ENCODE measurements at places on chromosomes 2 and 18.

DNA sequence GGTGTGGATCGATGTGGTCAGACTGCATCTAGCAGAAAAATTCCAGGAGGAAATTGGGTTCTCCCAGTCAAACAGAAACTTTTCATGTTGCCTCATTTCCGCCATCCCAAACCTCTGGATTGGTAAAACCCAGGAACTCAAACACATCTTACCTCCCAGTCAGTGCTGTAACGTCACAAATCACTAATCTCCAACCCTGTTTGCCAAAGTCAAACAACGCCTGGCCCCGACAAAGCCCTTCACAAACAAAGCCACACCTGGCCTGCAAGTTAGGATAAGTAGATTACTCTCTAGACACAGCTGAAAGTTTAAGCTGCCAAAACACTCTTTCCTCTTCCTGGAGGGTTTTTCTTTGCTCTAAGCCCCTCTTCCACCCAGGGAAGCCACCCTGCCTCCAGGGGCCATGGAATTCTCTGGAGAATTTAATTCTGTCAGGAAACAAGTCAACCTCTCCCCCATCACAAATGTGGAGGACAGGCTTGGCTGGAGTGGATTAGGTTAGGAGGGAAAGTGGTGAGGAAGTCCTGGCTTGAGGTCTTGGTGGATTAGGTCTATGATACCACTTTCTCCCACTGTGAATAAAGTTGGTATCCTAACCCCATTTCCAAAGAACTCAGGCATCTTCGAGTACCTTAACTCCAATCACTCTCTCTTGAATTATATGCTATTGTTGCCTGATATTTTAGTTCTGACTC lies 86.7 kb downstream of the LYPD6B start:
- no peak for DNase-seq

DNA sequence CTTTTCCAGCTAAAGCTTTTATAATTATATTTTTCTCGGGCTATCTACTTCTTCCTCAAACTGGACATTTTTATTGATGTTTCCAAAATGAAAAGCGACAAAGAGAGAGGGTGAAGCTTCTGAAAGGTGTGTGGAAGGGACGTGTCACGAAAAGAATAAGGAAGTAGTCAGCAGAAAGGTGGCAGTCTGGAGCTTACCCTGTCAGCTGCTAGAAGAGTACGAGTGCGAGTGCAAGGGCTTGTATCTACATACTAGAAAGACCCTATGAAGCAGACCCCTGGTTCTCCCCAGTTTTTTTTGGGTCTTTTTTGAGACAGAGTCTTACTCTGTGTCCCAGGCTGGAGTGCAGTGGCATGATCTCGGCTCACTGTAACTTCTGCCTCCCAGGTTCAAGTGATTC lies 14.6 kb downstream of the FHL2 start:
- DNase-seq, result no peak

DNA sequence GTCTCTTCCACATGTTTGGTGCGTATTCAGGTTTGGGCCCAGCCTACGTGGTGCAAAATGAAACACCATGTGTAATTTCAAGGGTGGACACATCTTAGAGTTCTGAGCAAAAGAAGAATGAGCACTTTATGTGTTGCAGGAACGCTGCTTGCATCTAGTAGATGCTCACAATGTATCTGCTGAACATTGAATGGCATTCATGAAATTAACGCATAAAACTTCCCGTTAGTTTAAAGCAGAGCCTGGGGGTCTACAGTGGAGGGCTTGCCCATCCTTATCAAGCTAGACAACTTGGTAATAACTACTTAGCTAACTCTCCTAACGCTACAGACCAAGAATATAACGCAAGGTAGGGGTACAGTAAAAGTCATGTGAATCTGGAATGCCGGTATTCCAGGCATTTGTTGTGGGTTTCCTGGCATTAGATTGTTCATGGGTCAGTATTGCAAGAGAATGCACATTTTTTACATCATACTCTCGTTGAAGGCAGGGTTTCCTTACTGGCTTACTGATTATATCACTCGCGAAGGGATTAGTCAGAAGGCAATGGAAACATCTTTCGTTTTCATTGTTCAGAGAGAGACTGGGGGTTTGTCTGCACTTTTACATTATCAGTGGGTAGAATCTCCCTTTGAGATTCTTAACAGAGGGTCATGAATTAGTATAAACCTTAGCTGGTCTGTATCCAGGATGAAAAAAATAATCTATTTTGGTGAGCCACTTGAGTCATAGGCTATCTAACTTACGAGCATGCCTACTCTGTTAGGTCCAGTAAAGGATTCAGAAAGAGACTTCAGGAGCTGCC lies 229.5 kb upstream of the EPAS1 start:
- peak; percentile 99 for DNase-seq

DNA sequence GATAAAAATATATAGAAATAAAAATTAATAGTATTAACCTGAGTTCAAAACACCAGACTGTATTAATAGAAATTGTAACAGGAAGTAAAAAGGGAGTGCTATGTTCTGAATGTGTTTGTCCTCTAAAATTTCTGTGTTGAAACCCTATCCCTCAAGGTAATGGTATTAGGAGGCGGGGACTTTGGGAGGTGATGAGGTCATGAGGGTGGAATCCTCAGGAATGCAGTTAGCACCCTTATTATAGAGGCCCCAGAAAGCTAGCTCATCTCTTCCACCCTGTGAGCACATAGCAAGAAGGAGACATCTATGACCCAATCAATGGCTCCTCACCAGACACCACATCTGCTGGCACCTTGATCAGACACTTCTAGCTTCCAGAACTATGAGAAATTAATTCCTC lies 124.5 kb downstream of the CMPK2 start:
- DNase-seq, result no peak

GRCh38 chr18:21117409-21118131 lies 6.0 kb upstream of the ROCK1 start:
- peak; percentile 78 for DNase-seq

GRCh38 chr2:159225025-159226016 lies 61.2 kb downstream of the WDSUB1 start:
- no peak for DNase-seq

DNA sequence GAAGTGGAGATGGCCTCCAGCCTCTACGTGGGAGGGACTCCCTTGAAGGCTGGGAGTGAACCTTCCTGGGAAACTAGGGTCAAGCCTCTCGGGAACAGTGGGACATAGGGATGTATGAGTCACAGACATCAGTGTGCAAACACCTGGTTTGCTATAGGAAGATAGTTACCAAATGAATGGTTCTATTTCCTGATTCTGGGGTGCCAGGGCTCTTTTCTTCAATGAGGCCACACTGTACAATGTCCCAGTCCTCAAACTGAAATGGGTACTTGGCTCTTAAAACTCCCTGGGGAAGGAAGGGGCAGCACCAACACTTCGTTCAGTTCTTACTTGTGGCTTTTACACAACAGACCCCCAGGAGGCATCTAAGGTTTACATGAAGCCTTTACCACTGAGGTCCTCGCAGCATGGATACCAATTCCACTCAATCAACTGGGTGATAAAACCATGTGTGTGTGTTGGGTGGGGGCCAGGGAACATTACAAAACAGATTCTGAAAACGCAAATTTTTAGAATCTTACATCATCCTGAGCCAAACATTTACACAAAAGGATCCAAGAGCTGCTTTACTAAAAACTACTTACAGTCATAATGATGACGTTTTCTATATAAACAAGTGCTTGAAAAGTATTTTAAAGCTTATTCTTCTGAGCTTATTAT lies 10.4 kb downstream of the ERFE start:
- peak; percentile 80 for DNase-seq

- no peak for DNase-seq
Observed at GRCh38 chr2:209121691-209122090, 302.2 kb upstream of the MAP2 start.

- DNase-seq, result peak; percentile 96
Observed at GRCh38 chr2:62663411-62663810, 42.1 kb upstream of the EHBP1 start.

- no peak for DNase-seq
Observed at GRCh38 chr2:96891591-96892333, 21.9 kb upstream of the SEMA4C start.

GRCh38 chr2:69893684-69894551 lies at the start of gene SNRNP27:
TSS of gene SNRNP27 (plus strand) at chr2:69893956. CDS start at chr2:69893985, 29 bp downstream.
- peak; percentile 32 for DNase-seq
